ENCODE measurements at places on chromosomes 7 and 10.

DNA sequence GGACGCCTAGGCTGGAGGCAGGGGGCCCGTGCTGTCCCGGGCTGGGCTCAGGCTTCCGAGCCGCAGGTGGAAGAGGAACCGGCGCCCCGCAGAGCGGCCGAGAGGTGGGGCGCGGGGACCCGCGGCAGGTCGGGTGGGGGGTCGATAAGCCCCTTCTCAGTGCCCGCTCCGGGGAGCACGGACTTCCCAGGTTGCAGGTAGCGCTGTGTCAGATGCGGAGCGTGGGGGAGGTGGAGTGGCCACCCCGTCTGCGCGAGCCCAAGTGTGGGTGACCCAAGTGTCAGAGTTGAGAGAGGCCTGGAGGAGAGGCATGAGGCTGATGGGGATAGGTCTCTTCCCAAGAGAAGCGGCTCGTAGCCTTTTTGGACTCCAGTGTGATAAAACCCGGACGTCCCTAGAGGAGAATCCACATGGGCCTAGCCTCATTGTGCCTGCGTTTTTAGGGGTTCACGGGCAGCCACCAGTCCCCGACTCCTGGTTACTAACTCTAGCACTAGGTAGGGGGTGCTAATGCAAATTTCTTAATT is 580 bp downstream of the EEPD1 start:
- DNase-seq, result peak; percentile 34

DNA sequence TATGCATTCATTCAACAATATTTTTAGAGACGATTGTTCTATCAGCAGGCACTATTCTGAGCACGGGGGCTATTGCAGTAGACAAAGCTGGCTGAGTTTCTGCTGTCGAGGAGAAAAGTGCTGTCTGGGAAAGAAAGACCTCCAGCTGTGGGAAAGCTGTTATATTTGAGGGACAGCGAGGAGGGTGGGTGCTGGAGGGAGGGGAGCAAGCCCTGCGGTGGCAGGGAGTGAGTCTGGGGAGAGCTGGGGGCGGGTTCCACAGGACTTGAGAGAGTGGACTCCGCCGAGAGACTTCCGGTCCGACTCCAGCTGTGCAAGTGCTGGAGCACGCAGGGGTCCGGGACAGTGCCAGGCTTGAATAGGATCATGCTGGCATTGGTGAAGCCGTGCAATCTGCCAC is 602.1 kb upstream of the FOXK1 start:
- DNase-seq, result no peak

DNA sequence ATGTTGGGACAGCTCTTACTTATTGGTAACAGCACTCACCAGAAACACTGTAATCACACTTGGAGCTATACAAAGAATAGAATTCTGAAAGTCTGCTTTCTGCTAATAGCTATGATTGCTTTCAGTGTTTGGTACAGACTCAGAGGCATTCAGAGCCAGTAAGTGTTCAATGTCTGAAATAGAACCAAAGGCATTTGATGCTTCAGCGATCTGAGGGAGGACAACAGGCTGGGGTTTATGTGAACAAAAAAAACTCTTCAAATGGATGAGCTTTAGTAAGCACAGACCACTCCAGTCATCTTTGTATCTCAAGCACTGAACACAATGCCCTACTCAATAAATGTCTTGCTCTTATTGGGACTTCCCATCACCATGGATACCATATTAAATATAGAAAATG is 322.8 kb upstream of the GRM3 start:
- DNase-seq, result no peak

DNA sequence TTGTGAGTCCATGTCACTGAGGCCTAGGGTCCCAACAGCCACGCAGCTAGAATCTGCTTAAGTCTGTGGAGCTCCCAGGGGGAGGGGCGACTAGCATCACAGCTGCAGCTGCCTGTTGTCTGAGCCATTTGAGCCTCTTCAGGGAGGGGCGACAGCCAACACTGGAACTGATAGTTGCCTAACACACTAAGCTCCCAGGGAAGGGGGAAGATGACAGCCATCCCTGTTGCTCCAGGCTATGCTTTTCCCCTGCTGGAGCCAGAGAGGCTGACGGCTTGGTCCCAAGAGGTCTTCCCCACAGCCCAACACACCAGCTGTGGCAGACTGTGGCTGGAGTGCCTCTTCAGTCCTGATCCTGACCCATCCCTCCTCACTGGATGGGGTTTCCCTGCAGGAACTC is 817.5 kb downstream of the NXPH1 start:
- no peak for DNase-seq

GRCh38 chr10:122675278-122675677 is 24.4 kb downstream of the C10orf120 start:
- no peak for DNase-seq

- DNase-seq, result no peak
Observed at GRCh38 chr10:14821635-14822375, 16.0 kb downstream of the CDNF start.

DNA sequence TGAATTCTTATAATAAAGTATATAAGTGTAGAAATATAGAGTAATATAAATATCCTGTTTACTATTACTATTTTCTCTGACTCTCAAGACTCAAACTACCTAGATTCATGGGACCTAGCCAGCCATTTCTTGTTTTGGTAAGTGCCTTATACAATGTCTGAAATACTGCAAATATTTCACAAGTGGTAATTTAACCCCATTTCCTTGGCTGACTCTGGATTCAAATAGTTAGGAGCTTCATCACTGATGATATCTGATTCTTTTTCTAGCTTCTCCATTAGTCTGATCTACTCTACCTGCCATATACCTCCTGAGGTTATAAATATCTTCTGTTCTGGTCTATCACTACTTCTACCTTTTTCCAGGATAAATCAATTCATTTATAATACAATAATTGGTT is 6.4 kb upstream of the RALA start:
- DNase-seq, result no peak

DNA sequence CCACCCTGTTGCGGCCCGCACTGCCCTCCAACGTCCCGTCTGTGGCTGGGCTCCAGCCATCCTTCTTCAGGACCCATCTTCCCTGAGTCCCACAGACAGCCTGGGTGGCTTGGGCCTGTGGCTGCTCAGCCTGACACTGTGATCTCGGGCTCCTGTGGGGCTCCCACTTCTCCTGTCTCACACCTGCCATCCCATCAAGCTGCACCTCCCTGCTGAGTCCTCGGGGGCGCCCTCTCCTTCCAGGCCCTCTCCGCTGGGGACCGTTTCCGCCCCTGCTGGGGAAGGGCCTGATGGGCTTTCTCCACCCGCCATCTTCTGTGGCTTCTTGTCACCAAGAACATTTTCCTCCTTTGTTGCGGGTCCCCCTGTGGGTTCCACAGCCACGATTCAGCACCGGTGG is 173.8 kb upstream of the PPP2R2D start:
- DNase-seq, result no peak

GRCh38 chr7:105794741-105795729 is 81.4 kb downstream of the ATXN7L1 start:
- no peak for DNase-seq

GRCh38 chr7:100860702-100861615 is 6.2 kb upstream of the TRIP6 start:
- DNase-seq, result no peak

DNA sequence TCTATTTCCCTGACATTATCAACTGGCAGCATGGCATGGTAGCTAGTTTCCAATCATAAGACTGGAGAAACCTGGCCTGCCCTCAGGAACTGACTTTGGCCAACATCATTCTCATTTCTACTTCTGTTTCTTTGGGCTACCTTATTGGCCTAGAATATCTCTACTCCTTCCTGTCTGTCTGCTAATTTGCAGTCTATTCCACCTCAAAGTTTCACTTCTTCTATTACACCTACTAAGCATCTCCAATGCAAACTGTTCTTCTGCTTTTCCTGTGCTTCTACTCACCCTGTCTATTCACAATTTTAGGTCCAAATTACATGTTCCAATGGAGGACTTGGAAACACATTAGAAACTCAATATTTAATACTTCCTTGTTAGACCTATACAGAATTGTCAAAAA is 65.6 kb downstream of the ZNF503 start:
- no peak for DNase-seq

DNA sequence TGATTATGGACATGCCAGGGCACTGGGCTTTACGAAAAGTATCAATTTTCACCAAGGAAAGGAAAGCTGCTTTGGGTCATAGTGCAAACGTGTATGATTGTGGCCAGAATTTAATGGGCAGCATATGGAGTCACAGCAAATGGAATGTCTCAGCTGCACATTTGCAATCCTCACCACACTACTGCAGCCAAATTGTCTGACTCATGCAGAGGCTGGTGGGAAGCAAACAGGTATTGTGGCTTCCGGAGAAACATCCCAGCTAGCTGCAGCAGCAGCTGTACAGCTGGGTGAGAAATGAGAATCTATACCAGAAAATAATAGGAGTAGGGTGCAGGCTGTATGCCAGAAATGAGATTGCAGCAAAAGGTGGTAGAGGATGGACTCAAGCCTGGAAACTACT is 374.7 kb upstream of the VWC2 start:
- no peak for DNase-seq

DNA sequence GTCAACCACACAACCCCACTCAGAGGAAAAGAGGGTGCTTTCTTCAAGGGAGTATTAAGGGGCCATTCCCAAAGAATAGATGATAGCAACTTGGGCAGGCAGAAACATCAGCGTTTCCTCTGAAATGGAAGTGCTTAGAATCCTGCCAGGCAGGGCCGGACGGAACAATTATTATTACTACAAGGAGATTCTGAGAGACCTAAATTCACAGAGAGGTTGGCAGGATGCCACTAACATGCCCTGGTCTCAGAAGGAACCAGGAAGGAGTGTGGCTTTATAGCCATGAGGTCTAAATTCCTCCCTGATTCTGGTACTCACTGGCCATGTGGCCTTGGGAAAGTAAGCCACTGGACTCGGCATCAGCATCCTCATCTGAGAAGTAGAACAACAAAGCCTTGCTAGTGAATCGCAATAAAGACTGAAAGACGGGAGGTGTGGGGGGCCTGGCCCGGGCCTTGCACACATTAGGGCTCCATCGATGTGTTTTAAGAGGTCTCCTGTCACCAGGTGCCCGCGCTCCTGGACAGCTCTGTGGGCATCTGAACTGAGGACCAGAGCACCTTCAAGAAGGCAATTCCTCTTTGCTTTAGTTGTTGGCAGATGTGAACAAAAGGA is 131.5 kb downstream of the OAT start:
- no peak for DNase-seq

All from activated CD8-positive, alpha-beta memory T cell treated with anti-CD3 and anti-CD28 coated beads, Interleukin-2, amount 50 U/mL, for 4 hours (primary cell).